ENCODE measurements at places on chromosomes 5 and 9. TPM values are rescaled to one million over a fixed set of nuclear protein-coding genes. Genes with fewer than 3 reads are reported as not detected.

DNA sequence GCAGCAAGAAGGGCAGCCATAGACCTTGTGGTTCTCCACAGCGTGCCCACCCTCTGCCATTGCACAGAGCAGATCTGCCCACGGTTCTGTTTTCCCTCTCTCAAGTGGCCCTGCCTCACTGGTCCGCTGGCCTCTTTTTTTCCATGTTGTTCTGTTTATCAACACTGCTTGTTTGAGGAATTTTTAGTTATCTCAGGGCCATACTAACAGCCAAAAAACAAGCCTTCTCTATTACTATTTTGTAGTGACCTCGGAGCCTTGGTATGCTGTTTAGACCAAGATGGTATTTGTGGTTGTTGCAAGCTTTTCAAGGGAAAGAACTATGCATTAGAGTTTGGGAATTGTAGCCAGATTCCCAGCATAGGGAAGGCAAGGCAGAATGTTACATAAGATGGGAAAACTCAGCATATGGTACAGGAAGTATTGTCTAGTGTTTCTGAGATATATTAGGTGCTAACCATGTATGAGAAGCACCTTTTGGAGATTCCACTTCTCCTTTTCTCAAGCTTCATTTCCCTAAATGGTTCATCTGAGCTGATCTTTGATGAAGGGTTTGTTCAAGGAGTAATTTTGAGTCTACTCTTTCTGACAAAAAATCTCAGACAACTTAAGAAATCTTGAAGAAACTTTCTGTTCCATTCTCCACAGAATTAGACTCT is 54.3 kb downstream of the NUP214 start:
- no peaks in the 10 kb centered on the region for H3K27me3 ChIP-seq
- H3K4me3 ChIP-seq: no peak overlapping the region
- peaks cover 15% of the 10 kb centered on the region for H3K4me1 ChIP-seq
- H3K27ac ChIP-seq: no peak overlapping the region

- no peak for DNase-seq
- no peaks in the 10 kb centered on the region for H3K36me3 ChIP-seq
- peaks cover 6% of the 10 kb centered on the region for H3K4me1 ChIP-seq
Observed at GRCh38 chr9:129383019-129383560, 205.0 kb upstream of the IER5L start.

- DNase-seq: no peak
- H3K4me3 ChIP-seq: no peak overlapping the region
- H3K36me3 ChIP-seq: no peaks in the 10 kb centered on the region
- H3K27me3 ChIP-seq: no peaks in the 10 kb centered on the region
Observed at GRCh38 chr5:107195890-107196395, 474.8 kb downstream of the EFNA5 start.

GRCh38 chr5:111158105-111158744 is 66.0 kb upstream of the CAMK4 start:
- peak; percentile 51 for DNase-seq
- peaks cover 2% of the 10 kb centered on the region for H3K36me3 ChIP-seq
- H3K4me1 ChIP-seq: no peaks in the 10 kb centered on the region
- no peak overlapping the region for H3K27ac ChIP-seq
- H3K4me3 ChIP-seq: no peak overlapping the region
- peaks cover 9% of the 10 kb centered on the region for H3K27me3 ChIP-seq

DNA sequence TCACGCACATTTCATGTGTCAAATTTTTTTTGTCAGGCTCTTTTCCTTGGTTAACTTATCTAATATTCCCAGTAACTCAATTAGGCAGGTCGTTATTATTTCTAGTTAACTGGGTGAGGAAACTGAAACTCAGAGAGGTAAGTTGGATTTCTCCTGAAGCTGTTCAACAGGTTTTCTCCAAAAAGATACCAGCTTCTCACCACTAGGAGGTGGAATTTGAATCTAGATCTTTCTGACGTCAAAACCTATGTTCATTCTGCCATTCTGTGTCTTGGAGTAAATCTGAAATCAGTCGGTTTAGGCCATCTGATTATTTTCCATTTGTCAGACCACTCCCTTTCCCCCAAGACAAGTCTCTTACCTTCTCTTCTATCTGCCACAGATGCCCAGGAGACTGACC is 572.9 kb downstream of the ACTL7B start:
- H3K27ac ChIP-seq: no peak overlapping the region
- no peak overlapping the region for H3K4me3 ChIP-seq
- DNase-seq: no peak
- H3K36me3 ChIP-seq: no peaks in the 10 kb centered on the region
- no peaks in the 10 kb centered on the region for H3K4me1 ChIP-seq

DNA sequence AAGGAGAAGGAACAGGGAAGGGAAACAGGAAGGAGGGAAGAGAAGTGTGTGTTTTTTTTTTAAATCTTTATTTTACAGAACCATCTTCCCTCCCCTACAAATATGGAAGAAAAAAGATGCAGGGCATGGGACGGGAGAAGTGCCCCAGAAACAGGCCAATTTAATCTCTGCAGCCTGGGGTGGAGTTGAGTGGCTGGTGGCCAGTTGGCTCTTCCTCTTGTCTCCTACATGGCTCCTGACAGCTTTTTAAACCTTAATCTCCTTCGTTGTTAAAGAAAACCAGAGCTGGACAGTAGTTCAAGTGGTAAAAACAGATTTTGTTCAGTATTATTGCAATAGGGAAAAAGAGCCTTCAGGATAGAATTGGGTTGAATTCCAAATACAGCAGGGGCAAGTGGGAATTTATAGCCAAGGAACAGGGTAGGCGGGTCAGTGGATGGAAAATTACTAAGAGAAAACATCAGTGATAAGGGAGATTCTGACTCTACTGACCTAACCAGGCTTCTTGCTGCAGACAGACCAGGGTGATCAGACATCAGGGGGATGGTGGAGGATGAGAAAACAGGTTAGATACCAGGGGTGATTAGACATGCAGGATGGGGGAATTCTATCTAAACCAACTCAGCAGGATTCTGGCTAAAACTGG is 125.1 kb upstream of the CLINT1 start:
- no peak overlapping the region for H3K27ac ChIP-seq
- no peak overlapping the region for H3K4me3 ChIP-seq
- no peaks in the 10 kb centered on the region for H3K4me1 ChIP-seq
- peaks cover 5% of the 10 kb centered on the region for H3K36me3 ChIP-seq
- no peak for DNase-seq

DNA sequence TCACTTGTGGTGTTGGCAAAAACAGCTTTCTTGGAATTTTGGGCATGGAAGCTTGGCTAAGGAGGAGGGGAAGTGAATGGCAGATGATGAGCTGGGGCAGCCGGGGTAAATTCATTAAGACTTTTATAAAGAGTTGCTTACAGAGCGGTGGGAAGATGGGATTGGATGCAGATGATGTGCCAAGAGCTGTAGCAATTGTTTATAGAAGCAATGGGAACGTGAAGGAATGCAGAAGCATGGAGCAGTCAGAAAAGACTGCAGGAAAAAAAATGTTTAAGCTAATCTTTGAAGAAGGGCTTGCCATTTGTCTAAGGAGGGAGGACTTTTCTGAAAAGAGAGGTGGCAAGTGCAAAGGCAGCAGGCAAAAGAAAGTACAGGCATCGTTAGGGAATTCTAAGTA is 86.6 kb upstream of the SHISAL2B start:
- no peaks in the 10 kb centered on the region for H3K36me3 ChIP-seq
- no peak for DNase-seq
- H3K4me1 ChIP-seq: no peaks in the 10 kb centered on the region
- no peak overlapping the region for H3K4me3 ChIP-seq
- peaks cover 22% of the 10 kb centered on the region for H3K27me3 ChIP-seq

DNA sequence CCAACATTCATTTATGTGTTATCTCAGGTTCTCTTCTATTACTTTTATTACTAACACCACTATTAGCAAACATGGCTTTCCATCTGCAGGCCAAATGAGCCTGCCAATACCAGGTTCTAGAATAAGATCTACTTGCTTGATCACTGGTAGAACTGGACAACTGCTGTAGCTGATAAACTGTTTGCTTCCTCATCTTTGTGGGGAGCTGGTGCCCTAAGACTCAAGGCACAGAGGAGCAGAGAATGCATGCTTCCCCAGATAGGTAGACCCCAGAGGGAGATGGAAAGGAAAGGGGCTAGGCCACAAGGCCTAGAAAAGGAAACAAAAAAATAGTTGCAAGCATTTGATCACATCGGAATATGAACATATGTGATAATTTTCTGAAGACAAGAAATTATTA is 30.7 kb upstream of the AUH start:
- H3K27me3 ChIP-seq: peaks cover 15% of the 10 kb centered on the region
- H3K4me3 ChIP-seq: no peak overlapping the region
- H3K27ac ChIP-seq: no peak overlapping the region
- peaks cover 4% of the 10 kb centered on the region for H3K36me3 ChIP-seq

GRCh38 chr5:118561971-118562370 is 426.4 kb downstream of the DTWD2 start:
- no peak overlapping the region for H3K4me3 ChIP-seq
- H3K4me1 ChIP-seq: no peaks in the 10 kb centered on the region
- no peak for DNase-seq

The TOR2A gene
- total RNA-seq: 9.4 TPM

The CDKN2B-AS1 gene
- 1.7 TPM for total RNA-seq

The DMRT3 gene
- total RNA-seq: not detected

The TENT4A gene
- 59.4 TPM for total RNA-seq

The ANKRD34B gene
- not detected for total RNA-seq

The ZFP2 gene
- total RNA-seq: 0.50 TPM

The GMCL2 gene
- total RNA-seq: not detected

The FAM163B gene
- not detected for total RNA-seq

The DYNC2I2 gene
- total RNA-seq: 3.8 TPM

The PPIC gene
- total RNA-seq: not detected

The CWC27 gene
- 17.4 TPM for total RNA-seq

The CDH9 gene
- total RNA-seq: not detected

The RNF145 gene
- 61.1 TPM for total RNA-seq
